ENCODE measurements at places on chromosomes 1 and 21.

- no peak for DNase-seq
These were observed 57.3 kb upstream of the PCP4 start for GRCh38 chr21:39809936-39810335.

- DNase-seq: no peak
These were observed 62.3 kb downstream of the PRKACB start for GRCh38 chr1:84206375-84206774.

GRCh38 chr1:60672449-60672848 lies 409.9 kb upstream of the NFIA start:
- DNase-seq: no peak

DNA sequence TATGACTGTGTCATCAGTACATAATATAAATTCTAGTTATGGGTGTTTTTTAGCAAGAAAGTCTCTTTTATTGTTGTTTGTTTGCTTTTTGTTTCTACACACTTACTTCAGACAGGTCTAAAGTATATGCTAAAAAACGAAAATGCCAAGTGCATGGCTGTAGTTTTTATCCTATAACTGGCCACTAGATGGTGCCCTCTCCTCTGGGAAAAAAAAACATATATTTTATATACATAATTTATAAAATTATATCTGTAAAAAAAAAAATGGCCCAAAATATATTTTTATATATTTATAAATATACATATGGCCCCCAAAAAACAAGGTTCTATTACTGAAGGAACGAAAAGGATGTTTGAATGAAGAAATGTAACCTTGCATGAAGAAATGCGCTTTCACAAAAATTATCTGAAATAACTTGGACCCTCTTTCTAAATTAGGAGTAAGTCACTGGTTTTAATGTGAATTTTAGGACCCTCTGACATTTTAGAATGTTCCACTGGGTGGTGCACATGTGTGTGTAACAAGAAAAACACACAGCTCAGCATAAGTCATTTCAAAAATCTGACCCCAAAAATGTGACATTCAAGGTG lies 93.5 kb downstream of the TTLL7 start:
- DNase-seq: no peak

Measured in stimulated activated CD4-positive, alpha-beta T cell treated with anti-CD3 and anti-CD28 coated beads, Interleukin-15, amount 100 ng/mL, for 1 hour (primary cell).